Stimulated activated CD4-positive, alpha-beta T cell treated with anti-CD3 and anti-CD28 coated beads, Interleukin-2, amount 100 ng/mL, for 48 hours (primary cell): ENCODE measurements at places on chromosomes 1 and 21.

DNA sequence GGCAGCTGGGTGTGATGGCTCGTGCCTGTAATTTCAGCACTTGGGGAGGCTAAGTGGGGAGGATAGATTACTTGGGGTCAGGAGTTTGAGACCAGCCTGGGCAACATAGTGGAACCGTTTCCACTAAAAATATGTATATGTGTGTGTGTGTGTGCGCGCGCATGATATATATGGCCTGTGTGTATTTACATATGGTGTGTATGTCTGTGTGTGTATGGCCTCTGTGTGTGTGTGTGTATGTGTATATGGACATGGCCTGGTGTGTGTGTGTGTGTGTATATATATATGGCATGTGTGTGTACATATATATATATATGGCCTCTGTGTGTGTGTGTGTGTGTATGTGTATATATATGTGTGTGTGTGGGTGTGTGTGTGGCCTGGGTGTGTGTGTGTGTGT is 16.0 kb upstream of the SLC2A7 start:
- DNase-seq: no peak

GRCh38 chr1:205794011-205794730 is 18.8 kb downstream of the SLC41A1 start:
- no peak for DNase-seq

DNA sequence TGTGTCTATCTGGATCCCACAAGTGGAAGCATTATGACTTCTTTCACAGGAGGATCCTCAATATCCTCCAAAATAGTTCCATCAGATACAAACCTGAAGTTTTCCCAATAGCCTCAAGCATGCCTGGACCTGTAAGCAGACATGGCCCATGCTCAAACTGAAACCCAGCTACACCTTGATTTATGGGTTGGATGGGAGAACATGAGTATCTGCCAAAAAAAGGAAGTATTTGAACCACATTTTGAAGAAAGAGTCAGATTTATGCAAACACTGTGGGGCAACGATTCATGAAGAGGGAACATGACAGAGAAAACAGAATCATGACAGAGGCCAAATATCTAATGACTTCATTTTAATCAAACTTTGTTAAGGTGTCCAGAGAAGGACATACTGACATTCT is 351.0 kb upstream of the NFIA start:
- no peak for DNase-seq

DNA sequence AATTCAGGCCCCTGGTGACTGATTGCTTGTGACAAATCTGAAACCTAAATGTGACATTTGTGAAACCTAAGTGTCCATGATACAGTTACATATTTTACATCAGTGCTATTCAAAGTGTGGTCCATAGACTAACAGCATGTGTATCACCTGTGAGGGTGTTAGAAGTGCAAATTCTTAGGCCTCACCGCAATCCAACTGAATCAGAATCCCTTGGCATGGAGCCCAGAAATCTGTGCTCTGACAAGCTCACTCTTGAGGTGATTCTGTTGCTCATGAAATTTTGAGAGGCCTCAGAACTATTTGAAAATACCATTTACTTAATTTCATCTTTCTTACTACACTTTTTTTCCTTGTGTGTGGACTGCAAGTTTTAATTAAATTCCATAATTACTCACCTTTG is 587.9 kb downstream of the ADGRL2 start:
- no peak for DNase-seq

GRCh38 chr21:38323721-38324531 is 67.1 kb downstream of the KCNJ15 start:
- DNase-seq: no peak

DNA sequence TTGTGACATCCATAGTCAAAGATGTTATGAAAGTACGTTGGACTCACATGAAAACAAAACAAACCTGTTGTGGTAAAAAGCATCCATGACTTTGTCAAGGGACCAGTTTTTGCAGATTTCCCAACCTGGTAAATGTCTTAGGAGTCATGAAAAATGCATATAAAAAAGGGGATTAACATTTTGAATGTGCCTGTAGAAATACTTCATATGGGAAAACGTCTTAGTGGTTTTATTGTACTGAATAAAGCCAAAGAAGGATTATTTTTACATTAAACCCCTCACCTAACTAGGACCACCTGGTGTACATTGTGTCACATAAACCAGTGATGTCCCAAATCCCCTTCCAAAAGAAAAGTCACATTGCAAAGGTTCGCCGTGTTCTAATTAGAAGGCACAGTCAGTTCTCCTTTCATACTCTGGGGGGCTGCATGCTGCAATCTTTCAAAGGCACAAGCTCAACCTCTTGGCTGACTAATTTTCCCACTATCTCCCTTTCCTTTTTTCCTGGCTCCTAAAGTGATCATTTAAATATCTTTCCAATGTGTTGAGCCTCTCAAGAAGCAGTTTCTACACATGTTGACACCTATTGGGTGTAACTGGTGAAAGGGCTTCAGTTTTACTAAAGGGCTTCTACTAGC is 119.8 kb upstream of the SPAG17 start:
- no peak for DNase-seq

DNA sequence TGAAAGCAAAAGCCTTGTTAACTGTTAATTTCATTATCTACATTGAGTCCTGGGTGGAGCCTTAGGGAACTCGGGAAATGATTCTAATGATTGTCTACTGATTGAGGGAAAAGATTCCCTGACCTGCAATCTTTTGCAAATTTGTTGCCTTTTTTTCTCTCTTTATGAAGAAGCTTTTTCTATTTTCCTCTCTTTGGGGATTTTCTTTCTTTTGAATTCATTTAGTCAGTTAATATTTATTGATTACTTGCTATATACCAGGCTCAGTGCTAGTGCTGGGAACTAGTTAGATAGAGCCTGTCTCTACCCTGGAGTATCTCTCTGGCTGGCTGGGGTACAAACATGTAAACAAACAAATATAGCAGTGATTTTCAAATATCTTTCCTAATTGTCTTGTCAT is 71.2 kb upstream of the CACYBP start:
- DNase-seq: no peak

- no peak for DNase-seq
Measured at GRCh38 chr1:163874070-163874469, 552.3 kb downstream of the NUF2 start.

GRCh38 chr1:234507626-234508387 is 28.8 kb upstream of the TARBP1 start:
- DNase-seq: no peak

GRCh38 chr1:23362218-23362713 is 7.4 kb downstream of the ZNF436 start:
- DNase-seq: peak; percentile 11

DNA sequence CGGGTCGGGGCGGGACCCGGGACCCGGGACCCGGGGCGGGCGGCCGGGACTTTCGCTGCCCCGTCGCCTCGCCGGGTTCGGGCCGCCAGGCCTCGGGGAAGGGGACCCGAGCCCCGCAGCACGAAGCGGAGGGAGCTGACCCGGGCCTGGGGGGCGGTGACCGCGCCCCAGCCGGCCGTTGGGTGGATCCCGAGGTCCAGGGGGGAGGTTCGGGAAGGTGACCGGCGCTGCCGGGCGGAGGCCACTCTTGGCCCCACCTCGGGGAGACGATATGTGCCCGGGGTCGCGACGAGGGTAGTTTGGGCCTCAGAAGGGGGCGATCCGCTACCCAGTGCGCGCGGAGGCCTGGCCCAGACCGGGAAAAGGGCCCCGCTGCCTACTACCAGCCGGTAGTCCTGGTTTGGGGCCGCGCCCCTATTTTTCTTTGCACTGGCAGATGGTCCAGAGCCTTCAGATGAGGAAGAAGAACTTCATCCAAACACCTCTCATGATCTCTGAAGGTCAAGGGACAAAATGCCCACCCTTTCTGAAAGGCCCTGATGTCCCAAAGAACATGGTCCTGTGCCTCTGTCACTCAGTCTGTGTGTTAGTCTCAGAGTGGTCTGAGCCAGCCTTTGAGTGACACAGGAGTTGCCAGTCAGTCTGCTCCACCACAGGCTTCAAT is 766 bp downstream of the AGO4 start:
- DNase-seq: peak; percentile 4

- no peak for DNase-seq
Measured at GRCh38 chr1:89847191-89847729, 26.4 kb downstream of the LRRC8D start.

DNA sequence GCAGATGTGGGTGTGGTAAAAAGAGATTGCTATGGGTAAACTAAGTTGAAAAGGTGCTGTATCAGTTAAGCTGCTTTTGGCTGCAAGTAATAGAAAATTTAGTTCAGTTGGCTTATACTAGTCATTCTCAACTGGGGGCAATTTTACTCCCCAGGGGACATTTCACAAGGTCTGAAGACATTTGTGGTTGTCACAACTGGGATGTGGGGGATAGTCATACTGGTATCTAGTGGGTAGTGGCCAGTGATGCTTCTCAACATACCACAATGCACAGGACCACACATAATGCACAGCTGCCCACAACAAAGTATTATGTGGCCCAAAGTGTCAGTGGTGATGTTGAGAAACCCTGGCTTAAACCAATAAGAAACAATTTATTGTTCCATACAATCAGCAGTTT is 31.4 kb downstream of the SERTAD4 start:
- DNase-seq: no peak

DNA sequence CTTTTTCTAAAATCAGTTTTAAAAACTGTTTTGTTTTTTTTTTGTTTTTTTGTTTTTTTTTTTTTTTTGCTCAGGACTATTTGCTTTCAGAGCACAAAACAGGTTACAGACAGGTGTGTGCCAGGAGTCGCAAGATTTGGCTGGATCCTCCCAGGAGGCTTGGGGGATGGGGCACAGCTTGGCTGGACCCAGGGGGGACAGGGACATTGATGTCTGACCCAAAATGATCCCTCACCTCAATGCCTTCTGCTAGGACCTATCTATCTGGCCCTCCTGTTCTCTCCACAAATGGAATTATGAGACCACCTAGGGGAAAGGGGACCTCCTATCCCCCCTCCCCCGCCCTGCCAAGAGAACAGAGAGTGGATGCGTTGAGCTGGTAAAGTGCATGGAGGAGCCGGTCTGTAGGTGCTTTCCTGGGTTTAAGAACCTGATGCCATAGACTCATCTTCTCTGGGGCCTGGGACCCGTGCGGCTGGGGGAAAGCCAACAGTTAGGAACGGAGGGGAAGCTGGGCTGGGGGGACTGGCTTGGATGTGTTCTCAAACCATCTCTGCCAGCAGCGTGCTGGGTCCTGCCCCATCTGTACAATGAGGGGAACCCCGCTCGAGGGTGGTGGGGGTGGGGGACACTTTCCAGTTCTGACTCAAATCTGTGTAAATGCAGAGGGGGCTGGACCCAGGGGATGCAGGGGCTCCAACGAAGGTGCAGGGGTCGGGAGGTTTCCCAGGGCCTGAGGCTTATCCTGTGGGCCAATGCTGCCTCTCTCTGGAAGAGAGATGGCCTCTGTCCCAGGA is 28.9 kb downstream of the RUNX3 start:
- DNase-seq: no peak

- no peak for DNase-seq
Measured at GRCh38 chr1:30877205-30877912, 31.2 kb downstream of the SDC3 start.

DNA sequence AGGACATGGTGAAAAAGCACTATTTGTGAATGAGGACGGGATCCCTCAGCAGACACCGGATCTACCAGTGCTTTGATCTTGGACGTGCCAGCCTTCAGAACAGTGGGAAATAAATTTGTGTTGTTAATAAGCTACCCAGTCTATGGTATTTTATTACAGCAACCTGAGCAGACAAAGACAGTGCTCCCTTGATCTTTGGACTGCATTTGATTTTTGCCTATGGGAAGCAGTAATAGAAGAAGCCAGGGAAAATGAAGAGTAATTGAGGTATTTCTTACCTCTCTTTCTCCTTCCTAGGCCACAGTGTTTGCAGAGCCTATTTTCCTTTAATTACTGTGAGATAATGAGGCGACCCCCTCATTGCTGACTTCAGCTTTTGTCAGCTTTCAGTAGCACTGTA is 87.9 kb downstream of the PDE4B start:
- no peak for DNase-seq

GRCh38 chr21:46655230-46655629 is 19.8 kb downstream of the PRMT2 start:
- DNase-seq: no peak

GRCh38 chr1:160863061-160863773 is 530 bp upstream of the CD244 start:
- no peak for DNase-seq

DNA sequence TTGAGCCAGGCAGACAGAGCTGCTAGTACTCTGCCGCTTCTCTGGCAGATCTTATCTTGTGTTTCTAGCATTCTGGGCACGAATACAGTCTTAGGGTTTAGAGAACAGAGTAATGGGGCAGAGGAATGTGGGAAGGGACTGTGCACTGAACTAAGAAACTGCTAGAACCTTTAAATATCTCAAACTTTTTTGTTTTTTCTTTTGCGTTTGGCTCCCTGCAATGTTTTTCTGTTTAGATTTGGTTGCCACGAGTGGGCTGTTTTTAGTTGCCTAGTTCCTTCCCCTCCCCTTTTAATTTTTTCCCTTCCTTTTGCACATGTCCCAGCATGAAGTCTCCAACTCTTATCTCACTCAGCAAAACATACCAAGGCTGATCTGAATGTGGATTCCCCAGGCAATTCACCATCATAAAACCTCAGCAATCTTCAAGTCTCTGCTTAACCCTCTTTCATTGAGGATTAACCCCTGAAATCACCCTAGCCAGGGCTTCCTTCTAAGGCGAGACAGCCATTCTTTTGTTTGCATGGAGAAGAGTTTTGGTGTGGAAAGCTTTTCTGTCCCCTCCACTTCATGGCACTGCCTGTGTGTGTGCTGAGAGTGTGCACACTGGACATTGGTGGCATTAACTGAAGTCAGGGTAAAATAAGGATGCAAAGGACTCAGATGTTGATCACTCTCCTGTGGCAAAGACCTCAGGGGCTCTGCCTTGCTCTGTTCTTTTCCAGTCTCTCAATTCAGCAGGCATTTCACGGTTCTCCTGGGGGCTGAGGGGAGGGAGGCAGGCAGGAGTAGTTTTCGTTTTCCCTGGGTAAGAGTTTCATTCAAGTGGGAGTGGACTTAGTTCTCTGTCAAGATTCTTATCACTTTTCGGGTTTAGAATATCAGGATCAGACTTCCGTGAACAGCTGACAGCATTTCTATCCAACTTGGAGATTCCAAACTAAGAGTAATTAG is 2.8 kb upstream of the ATF3 start:
- no peak for DNase-seq

- no peak for DNase-seq
Measured at GRCh38 chr21:21096956-21097355, 98.7 kb downstream of the NCAM2 start.

DNA sequence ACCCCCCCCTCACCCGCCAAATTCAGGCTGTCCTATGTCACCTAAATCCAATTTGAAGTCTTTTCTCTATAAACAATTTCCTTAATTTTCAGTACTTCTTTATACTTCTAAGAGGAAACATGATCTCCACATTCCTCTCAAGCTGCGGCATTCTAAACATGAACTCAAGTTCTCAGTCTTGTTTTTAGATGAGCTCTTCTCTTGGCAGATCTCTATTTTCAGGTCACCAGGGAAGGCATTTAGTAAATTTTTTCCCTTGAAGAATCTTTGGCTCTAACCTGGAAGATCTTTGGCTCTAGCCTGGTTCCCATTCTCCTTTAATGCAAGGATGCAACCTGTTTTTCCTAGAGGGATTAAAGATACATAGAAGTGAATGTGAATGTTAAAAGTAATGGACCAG is 193.4 kb downstream of the ATG4C start:
- no peak for DNase-seq

- DNase-seq: no peak
Measured at GRCh38 chr1:206738370-206739366, 31.9 kb upstream of the IL19 start.
